A549 treated with RU486 at 1 μM for 4 hours (cell line): ENCODE measurements at places on chromosomes 2 and 18. TPM values are rescaled to one million over a fixed set of nuclear protein-coding genes. Genes with fewer than 3 reads are reported as not detected.

TRIM54 gene
- total RNA-seq: 0.46 to 0.95 TPM (median 0.48 TPM) in 5 replicates

GPR155 gene
- 0.09 to 1.5 TPM (median 0.34 TPM) in 5 replicates for total RNA-seq

MAP3K19 gene
- not detected in 5 replicates for total RNA-seq

LYPD6B gene
- not detected in 5 replicates for total RNA-seq
